ENCODE measurements at places on chromosomes 6 and 20. TPM values are rescaled to one million over a fixed set of nuclear protein-coding genes. Genes with fewer than 3 reads are reported as not detected.

DNA sequence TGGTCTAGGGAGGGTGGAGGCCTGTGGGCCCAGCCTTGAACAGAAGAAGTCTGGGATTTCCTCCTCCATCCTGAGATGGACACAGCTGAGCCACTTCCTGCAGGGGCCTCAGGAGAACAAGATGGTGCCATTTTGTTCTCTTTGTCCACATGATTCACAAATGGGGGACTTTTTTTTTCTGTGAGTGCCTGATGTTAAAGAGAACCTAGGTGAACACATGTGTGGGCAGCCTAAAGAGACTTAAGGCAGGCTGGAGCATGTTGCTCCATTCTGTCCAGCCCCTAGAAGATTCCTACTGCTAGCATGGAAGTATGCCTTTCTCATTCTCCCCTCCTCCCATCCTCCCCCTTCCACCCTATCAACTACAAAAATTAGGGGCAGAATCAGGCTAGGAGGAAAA is 49.3 kb upstream of the KIF16B start:
- no peaks in the 10 kb centered on the region for H3K36me3 ChIP-seq
- H3K27me3 ChIP-seq, result no peaks in the 10 kb centered on the region
- H3K4me3 ChIP-seq, result no peak overlapping the region

DNA sequence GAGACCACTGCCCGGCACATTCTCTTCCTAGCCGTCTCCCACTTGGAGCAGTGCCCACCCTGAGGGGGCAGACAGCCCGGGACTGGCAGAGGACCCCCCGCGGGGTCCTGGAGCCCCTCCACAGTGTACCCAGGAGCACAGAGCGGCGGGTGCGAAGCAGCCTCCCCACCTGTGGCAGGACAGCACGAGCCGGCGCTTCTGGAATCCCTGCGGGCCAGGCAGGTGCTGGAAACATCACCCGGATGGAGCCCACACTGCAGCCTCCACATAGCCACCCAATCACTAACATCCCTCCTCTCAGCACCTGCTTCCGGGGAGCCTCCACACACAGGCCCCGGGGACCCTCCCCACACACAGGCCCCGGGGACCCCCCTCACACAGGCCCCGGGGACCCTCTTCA is 18.7 kb downstream of the GATA5 start:
- H3K27me3 ChIP-seq, result no peaks in the 10 kb centered on the region
- DNase-seq, result no peak
- H3K4me1 ChIP-seq, result no peaks in the 10 kb centered on the region
- H3K36me3 ChIP-seq, result no peaks in the 10 kb centered on the region
- H3K27ac ChIP-seq, result no peak overlapping the region

- no peak overlapping the region for H3K4me3 ChIP-seq
- H3K36me3 ChIP-seq, result no peaks in the 10 kb centered on the region
- H3K27me3 ChIP-seq, result no peaks in the 10 kb centered on the region
- no peak for DNase-seq
Observed at GRCh38 chr20:9877932-9878495, 39.1 kb upstream of the PAK5 start.

DNA sequence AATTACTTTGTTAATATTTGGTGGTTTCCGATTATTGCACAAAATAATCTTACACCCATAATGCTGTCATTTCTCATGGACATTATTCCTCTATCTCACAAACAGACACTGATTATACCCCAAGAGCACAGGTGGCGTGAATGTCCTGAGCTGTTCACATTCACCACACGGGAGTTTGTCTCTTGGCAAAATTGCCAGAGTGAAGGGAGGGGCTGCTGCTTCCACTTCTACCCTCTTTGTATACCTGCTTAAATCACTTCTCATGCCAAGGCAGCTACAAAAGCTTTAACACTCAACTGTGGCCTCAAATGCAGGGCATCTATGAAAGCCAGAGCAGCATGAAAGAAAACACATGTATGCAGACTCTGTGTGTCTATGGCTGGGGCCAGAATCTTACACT is 41.9 kb upstream of the SLA2 start:
- no peaks in the 10 kb centered on the region for H3K27me3 ChIP-seq
- no peak for DNase-seq
- H3K4me1 ChIP-seq, result no peaks in the 10 kb centered on the region
- H3K36me3 ChIP-seq, result no peaks in the 10 kb centered on the region
- H3K4me3 ChIP-seq, result no peak overlapping the region

The LY6G5B gene
- 13.3 TPM for total RNA-seq

All from adrenal gland (tissue), 19 donors.